ENCODE measurements at places on chromosomes 1 and 21.

DNA sequence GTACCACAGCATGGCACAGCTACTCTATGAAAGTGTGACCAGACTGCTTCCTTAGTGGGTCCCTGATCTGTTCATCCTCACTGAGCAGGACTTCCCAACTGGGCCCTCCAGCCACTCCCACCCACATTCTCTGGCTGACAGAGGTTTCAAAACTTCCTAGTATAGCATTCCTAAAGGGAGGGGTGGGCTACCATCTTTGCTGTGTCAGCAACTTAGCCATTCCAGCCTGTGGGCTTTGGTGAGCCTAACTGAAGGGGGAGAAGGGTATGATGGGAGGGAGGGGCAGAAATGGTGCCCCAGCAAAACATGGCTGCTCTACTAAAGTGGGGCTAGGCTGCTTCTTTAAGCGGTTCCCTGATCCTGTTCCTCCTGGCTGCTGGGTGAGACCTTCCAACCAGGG lies 265.2 kb upstream of the ADGRL4 start:
- no peak for DNase-seq

GRCh38 chr1:184215274-184215925 lies 163.9 kb downstream of the TSEN15 start:
- DNase-seq = no peak

GRCh38 chr1:61442544-61442943 lies 282.4 kb downstream of the TM2D1 start:
- DNase-seq = no peak

DNA sequence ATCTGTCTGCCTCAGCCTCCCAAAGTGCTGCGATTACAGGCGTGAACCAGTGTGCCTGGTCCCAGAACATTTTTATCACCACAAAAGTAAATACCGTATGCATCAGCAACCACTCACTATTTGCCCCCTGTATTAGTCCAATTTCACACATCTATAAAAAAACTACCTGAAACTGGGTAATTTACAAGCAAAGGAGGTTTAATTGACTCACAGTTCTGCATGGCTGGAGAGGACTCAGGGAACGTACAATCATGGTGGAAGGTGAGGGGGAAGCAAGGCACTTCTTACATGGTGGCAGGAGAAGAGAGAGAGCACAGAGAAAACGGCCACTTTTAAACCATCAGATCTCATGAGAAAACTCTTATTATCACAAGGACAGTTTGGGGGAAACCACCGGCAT lies 25.6 kb upstream of the CTH start:
- no peak for DNase-seq

GRCh38 chr1:84759756-84760155 lies 69.5 kb upstream of the SSX2IP start:
- DNase-seq = no peak

DNA sequence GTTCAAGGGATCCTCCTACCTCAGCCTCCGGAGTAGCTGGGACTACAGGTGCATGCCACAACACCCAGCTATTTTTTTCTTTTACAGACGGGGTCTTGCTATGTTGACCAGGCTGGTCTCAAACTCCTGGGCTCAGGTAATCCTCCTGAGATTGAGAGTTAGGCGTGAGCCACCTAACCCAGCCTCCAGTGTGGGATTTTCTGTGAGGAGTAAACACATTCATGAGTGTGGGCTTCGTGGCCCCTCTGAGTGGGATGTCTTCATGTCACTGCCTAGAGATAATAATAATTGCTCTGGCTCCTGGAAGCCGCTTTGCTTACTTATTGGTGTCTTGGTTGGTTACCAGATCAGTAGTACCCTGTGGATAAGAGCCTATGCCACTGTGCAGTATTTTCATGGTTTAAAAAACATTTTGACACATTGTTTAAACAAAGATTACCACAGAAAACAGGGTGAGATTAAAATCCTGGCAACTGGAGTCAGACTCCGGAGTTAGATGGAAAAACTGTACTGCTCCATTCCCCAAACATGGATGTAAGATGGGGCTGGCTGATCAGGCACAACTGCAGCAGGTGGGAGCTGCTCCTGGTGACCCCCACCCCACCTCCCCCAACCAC lies 159.1 kb upstream of the RAB4A start:
- DNase-seq = no peak

DNA sequence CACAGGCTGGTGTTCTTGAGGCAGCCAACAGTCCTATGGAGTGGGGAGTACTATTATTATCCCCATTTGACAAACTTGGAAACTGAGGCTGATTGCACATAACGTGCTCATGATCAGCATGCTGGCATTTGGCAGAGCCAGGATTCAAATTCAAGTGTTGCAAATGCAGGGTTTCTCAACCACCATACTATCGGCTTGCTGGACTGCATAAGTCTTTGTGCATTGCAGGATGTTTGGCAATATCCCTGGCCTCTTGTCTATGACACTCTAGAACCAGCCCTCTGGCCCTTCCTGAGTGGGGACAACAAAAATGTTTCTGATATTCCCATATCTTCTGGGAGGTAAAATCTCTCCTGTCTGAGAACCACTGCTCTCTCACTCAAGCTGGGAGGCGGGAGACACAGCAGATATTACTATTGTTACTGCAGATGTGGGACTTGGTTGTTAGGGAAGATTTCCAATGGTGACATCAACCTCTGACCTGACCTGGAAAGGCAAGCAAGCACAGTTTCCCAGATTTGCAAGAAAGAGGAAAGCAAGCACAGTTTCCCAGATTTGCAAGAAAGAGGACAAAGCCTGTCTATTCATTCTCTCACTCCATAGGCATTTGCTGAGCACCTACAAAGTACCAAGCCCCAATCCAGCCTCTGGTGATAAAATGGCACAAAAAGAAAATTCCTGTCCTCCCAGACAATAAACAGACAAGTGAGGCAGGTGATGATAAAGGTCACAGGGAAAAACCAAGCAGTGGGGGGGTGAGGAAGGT lies 1.0 kb upstream of the AADACL3 start:
- no peak for DNase-seq

DNA sequence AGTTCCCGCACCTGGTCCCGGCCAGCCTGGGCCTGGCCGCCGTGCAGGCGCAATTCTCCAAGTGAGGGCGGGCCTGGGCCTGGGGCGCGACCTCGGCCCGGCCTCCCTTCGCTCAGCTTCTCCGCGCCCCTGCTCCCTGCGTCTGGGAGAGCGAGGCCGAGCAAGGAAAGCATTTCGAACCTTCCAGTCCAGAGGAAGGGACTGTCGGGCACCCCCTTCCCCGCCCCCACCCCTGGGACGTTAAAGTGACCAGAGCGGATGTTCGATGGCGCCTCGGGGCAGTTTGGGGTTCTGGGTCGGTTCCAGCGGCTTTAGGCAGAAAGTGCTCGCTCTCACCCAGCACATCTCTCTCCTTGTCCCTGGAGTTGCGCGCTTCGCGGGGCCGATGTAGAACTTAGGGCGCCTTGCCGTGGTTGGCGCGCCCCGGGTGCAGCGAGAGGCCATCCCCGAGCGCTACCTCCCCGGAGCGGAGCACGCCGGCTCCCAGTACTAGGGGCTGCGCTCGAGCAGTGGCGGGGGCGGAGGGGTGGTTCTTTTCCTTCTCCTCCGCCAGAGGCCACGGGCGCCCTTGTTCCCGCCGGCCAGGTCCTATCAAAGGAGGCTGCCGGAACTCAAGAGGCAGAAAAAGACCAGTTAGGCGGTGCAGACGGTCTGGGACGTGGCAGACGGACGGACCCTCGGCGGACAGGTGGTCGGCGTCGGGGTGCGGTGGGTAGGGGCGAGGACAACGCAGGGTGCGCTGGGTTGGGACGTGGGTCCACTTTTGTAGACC lies 1.2 kb downstream of the OLIG1 start:
- no peak for DNase-seq

GRCh38 chr1:170274131-170274501 lies 128.4 kb downstream of the NTMT2 start:
- no peak for DNase-seq

GRCh38 chr1:110633646-110634030 lies 27.5 kb upstream of the KCNA2 start:
- no peak for DNase-seq

- no peak for DNase-seq
Measured at GRCh38 chr1:7356079-7356478, 415.0 kb upstream of the VAMP3 start.

DNA sequence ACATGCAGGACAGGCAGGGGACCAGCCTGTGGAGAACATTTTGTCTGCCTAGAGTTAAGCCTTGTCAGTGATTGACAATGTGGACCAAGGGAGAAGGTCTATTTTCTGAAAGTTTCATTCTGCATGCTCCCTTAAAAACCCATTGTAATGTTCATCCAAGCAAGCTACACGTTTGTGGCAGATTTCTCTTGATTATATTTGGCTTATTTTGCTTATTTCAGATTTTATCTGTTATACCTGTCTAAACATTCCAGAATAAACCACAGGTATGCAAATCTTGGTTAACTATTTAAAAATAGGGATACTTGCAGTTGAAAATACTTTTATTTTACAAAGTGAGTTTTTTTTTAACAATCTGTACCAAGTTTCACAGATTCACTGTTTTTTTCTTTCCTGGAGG lies 78.2 kb upstream of the F3 start:
- no peak for DNase-seq

DNA sequence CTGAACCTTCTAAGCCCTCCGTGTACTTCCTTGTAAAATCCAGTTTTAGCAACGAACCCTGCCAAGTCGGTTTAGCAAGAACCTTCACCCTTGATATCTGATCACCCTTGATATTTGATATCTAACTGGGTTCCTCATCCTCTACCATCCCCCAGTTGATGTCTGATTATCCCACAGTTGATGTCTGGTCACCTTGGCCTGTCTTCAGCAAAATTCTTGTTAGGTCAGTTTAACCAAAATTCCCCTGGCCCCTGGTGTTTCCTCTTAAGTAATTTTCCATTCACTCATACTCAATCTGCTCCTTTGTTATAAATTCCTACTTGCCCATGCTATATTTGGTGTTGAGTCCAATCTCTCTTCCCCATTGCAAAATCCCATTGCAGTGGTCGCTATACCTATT lies 114.5 kb upstream of the ZNHIT6 start:
- no peak for DNase-seq

- peak; percentile 74 for DNase-seq
Measured at GRCh38 chr1:36609241-36610027, 126.7 kb upstream of the CSF3R start.

GRCh38 chr1:15248216-15248615 lies 1.2 kb downstream of the FHAD1 start:
- no peak for DNase-seq

GRCh38 chr1:41245659-41246058 lies 3.6 kb upstream of the SCMH1 start:
- no peak for DNase-seq

DNA sequence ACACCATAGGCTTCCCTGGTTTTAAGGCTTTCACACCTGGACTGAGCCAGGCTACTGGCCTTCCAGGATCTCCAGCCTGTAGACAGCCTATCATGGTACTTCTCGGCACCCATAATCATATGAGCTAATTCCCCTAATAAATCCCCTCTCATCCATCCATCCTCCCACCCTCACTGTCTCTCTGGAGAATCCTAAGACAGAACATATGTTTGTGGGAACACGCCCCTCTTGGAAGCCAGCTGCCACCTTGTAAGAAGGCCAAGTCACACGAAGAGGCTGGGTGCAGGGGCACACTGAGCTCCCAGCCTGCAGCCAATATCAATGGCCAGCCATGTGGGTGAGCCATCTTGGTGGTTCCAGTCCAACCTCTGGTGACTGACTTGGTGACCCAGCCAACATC lies 7.4 kb downstream of the CLCC1 start:
- DNase-seq = peak; percentile 51

- no peak for DNase-seq
Measured at GRCh38 chr1:7299329-7299799, 471.7 kb upstream of the VAMP3 start.

- no peak for DNase-seq
Measured at GRCh38 chr1:184843732-184844495, 89.3 kb upstream of the EDEM3 start.

GRCh38 chr1:144101397-144102045 lies 129.7 kb upstream of the FAM72C start:
- no peak for DNase-seq

GRCh38 chr1:87204441-87204840 lies 124.2 kb upstream of the LMO4 start:
- no peak for DNase-seq

- no peak for DNase-seq
Measured at GRCh38 chr21:44568667-44569556, 4.6 kb upstream of the KRTAP10-4 start.

GRCh38 chr1:27656157-27656893 lies 15.7 kb downstream of the IFI6 start:
- DNase-seq = no peak

DNA sequence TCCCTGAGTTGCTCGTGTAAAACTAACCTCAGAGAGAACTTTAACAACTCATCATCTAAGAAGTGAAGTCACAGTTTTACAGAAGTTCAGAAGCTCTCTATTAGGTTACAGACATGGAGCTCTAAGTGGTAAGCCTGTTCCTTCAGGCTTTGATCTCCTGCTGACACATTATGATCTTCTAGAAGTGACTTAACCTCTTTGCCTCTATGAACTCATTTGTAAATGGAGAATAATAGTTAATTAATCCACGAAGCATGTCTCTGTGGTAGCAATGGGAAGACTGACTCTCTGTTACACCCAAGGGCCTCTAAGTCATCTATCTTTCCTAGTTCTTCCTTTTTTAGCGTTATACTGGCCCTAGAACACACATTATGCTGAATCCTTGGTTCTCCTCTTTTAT lies 157.9 kb upstream of the NRIP1 start:
- no peak for DNase-seq

- no peak for DNase-seq
Measured at GRCh38 chr1:32618673-32619221, 31.6 kb downstream of the ZBTB8OS start.

DNA sequence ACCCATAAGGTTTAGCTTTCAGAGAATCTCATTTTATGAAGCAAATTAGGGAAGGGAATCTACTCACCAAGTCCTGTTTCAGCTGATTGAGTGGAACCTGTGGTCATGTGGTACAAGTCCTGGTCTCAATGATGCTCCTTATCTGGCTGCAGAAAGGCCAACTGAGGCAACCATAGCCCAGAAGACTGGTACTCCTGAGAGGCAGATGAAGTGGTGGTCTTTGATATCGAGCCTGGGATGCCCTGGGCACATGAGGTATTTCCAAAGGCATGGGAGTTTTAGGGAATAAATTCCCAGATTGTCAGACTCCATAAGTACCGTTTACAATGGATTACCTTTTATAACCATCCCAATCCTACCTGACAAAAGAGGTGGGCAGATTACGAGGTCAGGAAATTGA lies 3.3 kb downstream of the MX1 start:
- DNase-seq = no peak

DNA sequence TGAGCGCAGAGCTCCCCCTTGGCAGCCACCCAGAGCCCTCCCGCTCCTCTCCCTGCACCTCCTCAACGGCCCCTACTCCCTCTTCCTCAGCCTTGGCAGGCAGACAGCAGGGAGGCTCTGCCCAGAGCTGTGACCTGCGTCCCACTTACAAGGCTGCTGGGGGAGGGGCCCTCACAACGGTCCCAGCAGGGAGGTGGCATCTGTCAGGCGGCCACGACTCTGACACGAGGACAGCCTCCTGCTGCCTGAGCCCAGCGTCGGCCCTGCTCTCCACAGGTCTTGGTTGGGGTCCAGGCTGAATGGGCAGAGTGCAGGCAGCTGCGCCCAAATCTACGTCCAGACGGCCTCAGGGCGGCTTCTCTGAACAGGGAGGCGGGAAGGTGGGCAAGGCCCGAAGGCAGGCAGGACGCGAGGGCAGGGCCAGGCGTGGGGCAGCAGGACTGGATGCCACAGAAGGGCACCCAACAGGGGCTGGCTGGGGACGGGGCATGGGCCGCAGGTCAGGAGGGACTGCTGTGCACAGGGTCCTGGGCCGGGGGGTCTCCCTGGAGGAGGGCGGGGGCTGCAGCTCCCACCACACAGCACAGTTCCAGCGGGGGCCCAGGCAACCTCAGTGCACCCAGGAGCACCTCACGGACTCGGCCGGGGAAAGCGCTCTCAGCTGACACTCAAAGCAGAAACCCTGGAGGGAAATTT lies 7.5 kb downstream of the SLC19A1 start:
- peak; percentile 49 for DNase-seq

- DNase-seq = no peak
Measured at GRCh38 chr1:1194723-1195122, 11.7 kb downstream of the TNFRSF18 start.
